ENCODE measurements at places on chromosomes 2 and 18.

- DNase-seq, result no peak
Observed at GRCh38 chr2:60577682-60578283, 24.3 kb upstream of the BCL11A start.

GRCh38 chr18:67243799-67244587 is 272.5 kb downstream of the DSEL start:
- DNase-seq, result no peak

GRCh38 chr18:25597476-25597875 is 245.5 kb upstream of the ZNF521 start:
- DNase-seq, result no peak

DNA sequence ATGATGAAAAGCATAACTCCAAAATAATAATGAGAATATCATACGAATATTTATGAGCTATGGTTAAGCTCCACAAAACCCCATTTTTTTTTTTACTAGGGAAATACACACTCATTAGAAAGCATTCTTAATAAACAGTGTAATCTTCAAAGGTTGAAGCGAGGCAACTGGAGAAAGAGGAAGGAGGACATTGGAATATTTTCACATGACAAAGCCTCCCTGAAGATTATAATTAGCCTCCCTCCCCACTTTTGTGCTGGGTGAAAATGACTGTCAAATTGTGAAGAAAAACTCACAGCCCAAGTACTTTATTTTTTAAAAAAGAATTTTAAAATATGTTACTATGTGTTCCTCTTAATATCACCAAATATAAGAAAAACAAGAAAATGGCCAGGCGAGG is 64.1 kb upstream of the NFU1 start:
- DNase-seq, result no peak

DNA sequence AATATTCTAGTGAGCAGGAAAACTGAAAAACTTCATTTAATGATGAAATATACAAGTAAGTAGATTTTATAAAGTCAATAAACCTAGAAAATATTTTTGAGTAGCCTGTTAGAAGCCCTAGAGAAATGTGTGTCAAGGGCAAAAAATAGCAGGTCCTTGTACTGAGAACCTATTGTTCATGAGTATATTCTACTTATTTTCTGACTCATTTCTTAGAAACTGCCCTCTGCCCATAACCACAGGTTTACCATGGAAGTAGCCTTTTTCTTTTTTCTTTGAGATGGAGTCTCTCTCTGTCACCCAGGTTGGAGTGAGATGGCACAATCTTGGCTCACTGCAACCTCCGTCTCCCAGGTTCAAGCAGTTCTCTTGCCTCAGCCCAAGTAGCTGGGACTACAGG is 19.4 kb upstream of the SELENOI start:
- no peak for DNase-seq

GRCh38 chr2:38178556-38179419 is 102.8 kb upstream of the CYP1B1 start:
- no peak for DNase-seq

DNA sequence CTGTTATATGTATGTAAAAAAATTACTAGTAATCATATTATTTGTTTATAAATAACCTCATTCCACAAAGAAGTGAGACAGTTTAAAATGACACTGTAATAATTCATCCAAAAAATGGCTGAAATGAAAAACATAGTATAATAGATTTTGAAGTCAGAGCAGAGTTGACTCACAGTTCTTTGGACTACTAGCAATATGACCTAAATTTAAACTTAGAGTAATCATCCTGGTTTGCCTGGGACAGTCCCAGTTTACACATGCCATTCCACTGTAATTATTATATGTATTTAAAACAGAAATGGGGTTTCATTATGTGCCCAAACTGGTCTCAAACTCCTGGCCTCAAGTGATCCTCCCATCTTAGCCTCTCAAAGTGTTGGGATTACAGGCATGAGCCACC is 48.3 kb downstream of the CCDC88A start:
- no peak for DNase-seq

GRCh38 chr2:173054466-173054865 is 21.2 kb upstream of the MAP3K20 start:
- DNase-seq, result no peak

- DNase-seq, result no peak
Observed at GRCh38 chr2:42124011-42124785, 45.0 kb upstream of the EML4 start.

Data from epithelial cell of prostate (primary cell).